ENCODE measurements at places on chromosomes 12 and 14.

- DNase-seq, result no peak
Observed at GRCh38 chr12:25864306-25865276, 93.9 kb upstream of the RASSF8 start.

DNA sequence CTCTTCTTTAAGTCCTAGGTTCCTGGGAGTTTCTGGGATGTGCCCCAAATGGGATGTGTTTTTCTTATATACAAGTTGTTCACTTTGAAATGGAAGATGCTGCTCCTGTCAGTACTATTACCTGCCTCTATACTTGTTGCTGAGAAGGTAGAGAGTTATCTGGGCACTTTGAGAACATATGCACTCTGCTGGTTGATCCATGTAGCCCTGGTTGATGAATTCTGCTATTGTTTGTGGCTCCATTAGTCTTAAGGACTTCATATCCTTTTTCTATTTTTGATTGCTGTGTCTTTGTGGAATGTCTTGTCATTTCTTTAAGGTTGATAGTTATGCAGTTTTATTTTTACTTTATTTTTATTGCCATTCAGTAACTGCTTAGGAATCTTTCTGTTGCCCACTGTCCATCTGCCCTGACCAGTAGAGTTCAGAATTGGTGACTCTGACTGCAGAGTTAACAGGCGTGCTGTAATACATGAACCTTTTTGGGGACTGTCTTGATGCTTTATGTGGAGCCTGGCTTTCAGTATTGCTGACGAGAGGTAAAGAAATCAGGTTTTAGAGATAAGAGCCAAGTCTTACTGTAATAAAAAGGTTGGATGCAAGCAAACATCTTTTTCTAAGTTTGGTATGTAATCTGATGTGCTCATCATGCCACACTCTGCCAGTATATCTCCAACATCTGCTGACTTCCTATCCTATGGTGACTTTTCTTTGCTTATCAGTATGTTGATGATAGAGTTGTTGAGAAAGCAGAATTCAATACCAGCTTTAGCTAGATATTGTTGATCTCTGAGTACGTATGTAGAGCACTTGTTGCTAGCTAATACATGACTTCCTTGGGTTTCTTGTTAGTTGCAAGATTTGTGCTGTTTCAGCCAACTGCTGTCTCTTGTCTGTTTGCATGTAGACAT is 1.6 kb downstream of the GMPR2 start:
- no peak for DNase-seq

DNA sequence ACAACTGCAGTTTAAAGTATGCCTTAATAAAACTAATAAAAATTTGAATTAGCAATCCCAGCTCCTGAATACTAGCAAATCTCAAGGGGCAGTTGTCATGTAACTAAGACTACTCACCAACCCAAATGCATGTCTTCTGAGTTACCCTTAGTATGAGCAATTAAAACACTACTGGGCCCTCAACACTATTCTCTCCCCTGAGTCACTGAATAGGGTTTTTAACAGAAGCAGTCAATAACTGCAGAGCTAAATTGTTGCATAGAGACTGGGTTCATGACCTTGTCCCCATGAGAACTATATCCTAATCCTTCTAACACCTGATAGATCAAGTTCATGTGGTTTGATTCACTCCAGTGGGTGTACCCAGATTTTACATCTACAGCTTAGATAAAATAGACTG is 38.8 kb downstream of the MDM1 start:
- DNase-seq, result no peak

- no peak for DNase-seq
Observed at GRCh38 chr14:72619111-72619571, 274.8 kb downstream of the DPF3 start.

- no peak for DNase-seq
Observed at GRCh38 chr12:112812600-112813406, 21.3 kb downstream of the RPH3A start.

DNA sequence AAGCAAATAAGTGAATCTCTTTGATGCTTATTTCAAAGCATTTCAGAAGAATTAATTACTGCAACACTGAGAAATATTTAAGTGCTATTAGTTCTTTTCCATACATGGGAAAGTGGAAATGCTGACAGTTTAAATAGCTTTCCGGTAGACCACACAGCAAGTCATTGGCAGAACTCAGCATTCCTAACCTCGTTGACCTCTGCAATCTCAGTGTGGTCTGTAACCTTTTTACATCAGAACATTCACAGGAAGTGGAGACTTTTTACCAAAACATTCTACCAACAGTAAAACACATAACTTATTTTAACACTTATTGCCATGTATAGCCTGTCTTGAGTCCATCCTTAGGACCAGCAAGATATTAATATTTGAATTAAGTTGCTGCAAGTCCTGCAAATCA is 249.5 kb upstream of the DCN start:
- no peak for DNase-seq

GRCh38 chr12:109612975-109613502 is 39.4 kb downstream of the MVK start:
- no peak for DNase-seq

DNA sequence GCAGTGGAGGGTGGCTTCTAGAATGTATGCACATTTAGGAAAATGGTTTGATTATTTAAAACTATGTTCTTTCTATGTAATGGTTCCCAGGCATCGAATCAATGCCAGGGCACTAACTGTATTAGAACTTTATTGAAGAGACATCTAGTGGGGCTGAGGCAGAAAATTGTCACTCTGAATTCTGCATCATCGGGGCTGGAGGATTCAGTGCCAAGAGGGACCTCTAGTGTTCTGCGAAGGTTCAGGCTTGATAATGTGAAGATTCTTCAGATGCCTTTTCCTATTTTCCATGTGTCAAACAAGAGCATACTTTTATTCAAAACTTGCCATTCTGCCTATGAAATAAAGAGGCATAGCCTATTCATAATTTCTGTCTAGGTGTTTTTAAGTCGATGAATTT is 146.3 kb downstream of the CAND1 start:
- no peak for DNase-seq

- no peak for DNase-seq
Observed at GRCh38 chr12:130044991-130045621, 117.2 kb upstream of the FZD10 start.

DNA sequence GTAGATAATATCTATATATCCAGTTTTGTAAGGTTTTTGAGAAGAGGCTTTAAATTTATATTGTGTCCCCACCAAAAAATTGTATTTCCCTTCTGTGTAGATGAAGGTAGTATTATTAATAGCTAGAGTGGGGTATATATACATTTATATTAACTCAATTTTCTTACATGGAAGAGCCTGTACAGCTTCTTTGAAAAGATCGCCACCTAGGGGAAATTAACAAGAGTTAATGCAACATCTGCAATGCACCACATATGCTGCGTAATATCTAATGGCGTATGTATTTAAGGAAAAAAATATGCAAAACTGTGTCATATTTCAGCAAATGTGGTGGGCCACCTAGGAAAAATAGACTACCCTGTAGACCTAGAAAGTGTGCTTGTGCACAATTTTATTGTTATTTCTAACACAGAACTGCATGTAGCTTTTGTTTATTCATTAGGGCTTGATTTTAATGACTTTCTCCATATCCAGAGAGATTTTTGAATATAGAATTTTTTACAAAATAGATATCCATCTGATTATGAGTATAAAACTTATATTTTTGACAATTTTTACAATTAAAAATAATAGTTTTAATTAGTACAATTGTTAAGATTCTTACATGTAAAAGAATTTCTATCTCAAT is 14.0 kb downstream of the CCER1 start:
- DNase-seq, result no peak

- DNase-seq, result no peak
Observed at GRCh38 chr12:64760808-64761573, 1.8 kb upstream of the GNS start.

GRCh38 chr12:124604264-124604680 is 36.9 kb upstream of the NCOR2 start:
- no peak for DNase-seq

DNA sequence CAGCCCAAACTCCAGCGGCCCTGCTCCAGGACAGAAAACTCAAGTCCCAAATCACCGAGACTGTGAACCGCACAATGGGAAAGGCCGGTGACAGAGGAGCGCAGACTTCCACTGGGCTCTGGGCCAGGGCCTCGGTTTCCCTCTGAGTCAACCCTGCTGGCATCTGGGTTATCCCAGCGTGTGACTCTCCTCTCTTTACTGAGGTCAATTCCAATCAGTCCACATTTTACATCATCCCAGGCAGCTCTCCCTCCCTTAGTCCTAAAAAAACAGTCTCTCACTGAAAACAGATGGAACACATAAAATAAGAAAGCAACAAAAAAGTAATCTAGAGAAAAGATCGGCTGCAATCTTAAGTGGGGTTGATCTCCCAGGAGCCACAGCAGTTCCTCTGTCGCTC is 36.9 kb downstream of the ITPK1 start:
- DNase-seq, result no peak

GRCh38 chr12:81257947-81258551 is 180.2 kb downstream of the ACSS3 start:
- no peak for DNase-seq

- DNase-seq, result no peak
Observed at GRCh38 chr12:57809425-57809824, 9.1 kb downstream of the AVIL start.

DNA sequence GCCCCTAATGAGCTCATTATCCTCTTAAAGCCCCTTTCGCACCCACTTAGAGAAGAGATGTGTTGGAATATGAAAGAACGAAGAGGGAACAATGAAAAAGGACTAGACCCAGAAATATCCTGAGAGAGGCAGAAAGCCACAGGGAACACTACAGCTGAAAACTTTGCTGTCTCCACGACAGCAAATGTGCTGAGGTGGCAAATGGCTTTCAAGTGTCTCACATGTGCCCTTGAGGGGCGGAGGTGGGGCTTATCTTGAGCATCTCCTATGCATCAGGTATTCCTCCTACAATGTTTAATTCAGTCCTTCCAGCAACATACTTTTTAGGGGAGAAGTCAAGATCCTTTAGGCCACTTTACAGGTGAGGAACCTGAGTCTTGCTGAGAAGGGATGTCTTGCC is 62.9 kb downstream of the WSCD2 start:
- no peak for DNase-seq

- DNase-seq, result no peak
Observed at GRCh38 chr12:20194171-20194570, 174.2 kb upstream of the PDE3A start.

DNA sequence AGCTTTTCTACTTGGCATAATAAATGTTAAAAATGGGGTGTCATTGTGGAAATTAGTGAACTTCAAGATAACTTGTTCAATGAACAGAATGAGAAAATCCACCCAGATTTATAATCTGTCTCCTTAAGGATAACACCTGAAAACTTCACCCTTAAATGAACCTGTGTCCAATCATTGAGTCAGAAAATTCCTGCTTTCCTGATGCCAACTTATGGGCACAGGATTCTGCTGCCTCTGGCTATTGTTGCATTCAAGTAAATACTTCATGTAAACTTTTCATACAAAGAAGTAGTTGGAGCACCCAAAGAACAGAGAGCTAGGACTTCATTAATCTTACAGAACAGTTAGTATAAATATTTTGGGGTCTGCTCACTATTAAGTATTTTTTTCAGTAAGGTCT is 98.9 kb upstream of the PLEKHA5 start:
- DNase-seq, result no peak

- DNase-seq, result no peak
Observed at GRCh38 chr14:35959835-35960234, 133.7 kb downstream of the BRMS1L start.

- DNase-seq, result no peak
Observed at GRCh38 chr12:6570264-6570887, 2.3 kb upstream of the NOP2 start.

DNA sequence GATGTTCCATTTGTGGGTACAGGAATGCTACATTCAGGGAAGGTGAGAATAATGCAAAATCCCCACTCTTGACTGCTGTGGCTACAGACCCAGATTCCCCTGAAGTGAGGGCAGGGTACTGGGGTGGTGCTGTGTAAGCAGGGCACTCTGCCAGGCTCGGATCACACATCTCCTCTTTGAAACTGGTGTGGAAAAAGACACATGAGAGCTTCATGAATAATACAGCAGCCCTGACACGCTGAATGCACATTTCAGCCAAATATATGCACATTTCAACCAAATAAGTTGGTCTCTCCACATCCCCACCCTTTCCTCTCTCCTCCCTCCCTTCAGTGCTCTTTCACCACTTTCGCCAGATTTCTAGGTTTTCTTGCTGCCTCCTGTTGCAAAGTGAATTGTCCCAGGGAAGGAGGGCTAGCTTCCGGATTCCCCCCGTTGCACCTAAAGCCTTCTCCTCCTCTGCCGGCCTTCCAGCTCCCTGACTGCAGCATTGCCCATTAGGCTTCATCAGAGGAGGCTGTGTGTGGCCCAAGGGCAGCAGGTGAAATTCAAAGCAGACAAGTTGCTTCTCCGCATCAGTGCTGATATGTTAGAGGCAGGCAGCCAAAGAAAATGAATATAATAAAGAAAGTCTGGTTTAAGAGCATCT is 118.2 kb upstream of the TMCC3 start:
- no peak for DNase-seq

All from mesothelial cell of epicardium (in vitro differentiated cells).